ENCODE measurements at places on chromosomes 6 and 20.

GRCh38 chr6:143348531-143348930 is 102.0 kb downstream of the ADAT2 start:
- DNase-seq: no peak

DNA sequence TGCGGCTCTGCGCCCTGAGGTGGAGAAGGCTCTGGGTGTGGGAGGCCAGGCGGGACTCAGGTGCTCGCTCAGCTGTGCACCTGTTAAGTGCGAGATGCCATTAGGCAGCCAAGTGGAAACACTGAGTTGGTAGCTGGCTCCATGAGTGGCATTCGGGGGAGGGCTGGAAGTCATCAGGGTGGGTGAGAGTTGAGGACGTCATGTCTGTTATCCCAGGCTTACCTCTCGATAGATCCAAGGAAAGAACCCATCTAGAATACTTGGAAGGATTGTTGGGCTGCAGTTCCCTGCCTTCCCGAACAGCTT is 41.3 kb downstream of the TAF8 start:
- no peak for DNase-seq

DNA sequence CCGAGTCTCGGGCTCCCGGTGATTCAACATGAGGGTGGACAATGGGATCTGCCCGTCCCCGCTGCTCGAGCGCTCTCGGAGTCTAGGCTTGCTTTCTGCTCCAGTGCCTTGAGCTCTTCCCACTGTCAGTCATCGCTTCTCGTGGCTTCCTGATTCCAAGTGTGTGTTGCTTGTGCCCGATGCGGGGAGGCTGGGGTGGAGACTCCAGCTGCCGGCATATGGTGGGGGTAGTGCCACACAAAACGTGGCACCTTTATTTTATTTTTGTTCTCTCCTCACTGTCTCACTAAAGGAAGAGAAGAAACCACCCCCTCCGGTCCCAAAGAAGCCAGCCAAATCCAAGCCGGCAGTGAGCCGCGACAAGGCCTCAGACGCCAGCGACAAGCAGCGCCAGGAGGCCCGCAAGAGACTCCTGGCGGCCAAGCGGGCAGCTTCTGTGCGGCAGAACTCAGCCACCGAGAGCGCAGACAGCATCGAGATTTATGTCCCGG is 14.8 kb upstream of the MYL9 start:
- DNase-seq: no peak

GRCh38 chr6:76697585-76697984 is 625.1 kb upstream of the IMPG1 start:
- no peak for DNase-seq

DNA sequence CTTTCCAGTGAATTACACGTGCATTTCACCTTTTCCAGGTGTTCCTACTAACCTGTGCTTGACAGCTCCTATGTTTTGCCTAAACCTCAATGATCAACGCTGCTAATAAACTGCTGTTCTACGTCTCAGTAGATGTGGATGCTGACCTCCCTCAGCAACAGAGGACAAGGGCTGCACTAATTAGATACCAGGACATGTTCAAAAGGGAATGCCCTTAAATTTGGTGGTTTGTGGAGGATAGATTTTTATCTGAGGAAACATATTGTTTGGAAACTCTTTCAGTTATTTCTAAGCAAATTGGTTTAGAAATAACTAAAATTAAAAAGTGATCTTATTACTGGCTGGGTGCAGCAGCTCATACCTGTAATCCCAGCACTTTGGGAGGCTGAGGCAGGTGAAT is 19.1 kb upstream of the ZDHHC14 start:
- DNase-seq: no peak

DNA sequence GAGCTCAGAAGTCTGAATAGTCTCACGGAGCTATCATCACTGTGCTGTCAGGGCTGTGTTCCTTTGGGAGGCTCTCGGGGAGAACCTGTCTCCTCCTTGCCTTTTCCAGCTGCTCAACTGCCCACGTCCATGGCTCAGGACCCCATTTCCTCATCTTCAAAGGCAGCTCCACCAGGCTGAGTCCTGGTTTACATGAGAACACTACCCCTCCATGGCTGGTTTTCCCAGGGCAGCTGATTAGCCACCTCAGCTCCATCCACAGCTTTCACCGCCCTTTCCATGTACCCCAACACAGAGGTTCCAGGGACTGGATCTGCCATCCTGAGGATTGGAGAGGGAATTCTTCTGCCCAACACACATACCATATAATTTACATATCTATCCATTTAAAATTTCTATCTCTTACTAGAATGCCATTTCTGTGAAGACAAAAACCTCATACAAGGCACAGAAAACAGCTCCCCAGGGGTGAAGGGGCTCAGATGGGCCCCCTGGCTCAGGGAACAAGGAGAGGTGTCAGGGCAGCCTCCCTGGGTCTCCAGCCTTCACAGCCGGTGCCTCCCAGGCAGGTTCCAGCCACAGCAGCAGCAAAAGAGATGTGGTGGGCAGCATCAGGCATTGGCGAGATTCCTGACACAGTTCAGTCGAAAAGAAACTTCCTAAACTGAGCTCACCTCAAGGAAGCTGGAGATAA is 2.2 kb upstream of the RAET1E start:
- DNase-seq: no peak

DNA sequence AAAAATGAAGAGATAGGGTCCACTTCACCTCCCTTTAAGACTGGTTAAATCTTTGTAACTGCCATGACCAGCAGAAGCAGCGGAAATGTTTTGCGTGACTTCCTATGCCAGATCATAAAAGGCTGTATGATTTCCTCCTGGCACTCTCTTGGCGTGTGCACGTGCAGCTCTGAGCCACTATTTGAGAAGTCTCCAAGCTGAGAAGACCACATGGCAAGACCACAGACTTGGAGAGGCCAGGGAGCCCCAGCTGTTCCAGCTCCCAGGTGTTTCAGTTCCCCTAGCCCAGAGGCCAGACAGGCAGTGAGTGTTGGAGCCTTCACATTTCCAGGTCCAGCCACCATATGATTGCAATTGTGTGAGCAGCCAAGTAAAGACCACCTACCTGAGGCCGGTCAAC is 259.3 kb upstream of the RIN2 start:
- DNase-seq: no peak

- DNase-seq: no peak
Observed at GRCh38 chr20:11311659-11312224, 606.0 kb upstream of the BTBD3 start.

- DNase-seq: no peak
Observed at GRCh38 chr6:117423754-117424153, 2.0 kb downstream of the ROS1 start.

GRCh38 chr20:39129523-39129922 is 167.4 kb downstream of the DHX35 start:
- DNase-seq: no peak

DNA sequence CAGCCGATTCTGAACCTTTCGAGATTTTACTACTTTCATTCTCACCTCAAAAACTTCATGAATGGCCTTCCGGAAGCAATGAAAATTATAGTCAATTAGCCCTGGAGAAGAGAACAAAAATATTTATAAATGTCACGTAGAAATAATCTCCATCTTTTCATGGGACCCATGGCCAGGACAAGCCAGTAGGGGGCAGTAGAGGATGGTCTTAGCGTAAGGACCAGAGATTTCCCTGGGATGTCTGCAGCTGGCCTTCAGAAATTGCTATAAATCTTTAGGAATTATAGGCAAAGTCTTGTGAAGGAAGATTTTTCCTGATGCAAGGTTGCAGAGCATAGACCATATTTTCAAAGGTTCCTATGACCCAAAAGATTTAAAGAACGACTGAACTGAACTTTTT is 15.6 kb upstream of the UBE2J1 start:
- DNase-seq: no peak

DNA sequence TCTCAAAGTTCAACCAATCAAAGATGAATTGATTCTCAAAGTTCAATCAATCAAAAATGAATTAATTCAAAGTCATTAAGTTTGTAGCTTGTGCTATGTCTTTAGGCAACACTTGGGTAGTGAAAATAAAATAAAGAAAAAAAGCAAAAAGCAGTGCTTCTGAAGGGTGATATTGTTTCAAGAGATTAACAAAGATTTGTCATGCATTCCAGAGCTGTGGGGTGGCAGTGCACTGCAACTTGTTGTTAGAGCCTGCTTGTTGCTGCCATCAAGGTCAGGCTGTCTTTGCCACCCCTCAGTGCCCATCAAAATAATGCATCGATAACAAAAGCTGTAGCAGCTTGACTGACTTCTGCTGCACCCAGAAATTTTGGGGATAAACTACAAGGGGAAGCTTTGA is 128.6 kb downstream of the RNF144B start:
- DNase-seq: no peak

- no peak for DNase-seq
Observed at GRCh38 chr6:37569743-37570481, 70.2 kb upstream of the CCDC167 start.

GRCh38 chr6:82959385-82959941 is 106.2 kb downstream of the UBE3D start:
- no peak for DNase-seq

DNA sequence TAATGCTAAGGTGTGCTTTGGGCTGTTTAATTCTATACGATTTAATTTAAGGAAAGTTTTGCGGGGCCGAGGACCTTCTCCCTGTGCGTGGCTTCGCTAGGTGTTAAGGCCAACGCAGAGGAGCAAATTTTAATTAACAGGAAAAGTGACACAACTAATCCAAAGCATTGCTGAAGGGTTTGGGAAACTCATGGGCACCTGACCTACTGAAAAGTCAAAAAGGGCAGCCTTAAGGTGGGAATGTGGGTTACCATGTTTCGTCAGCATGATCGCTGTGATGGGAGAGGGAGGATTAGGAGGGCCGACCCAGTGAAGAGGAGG is 415 bp upstream of the CUL9 start:
- no peak for DNase-seq

DNA sequence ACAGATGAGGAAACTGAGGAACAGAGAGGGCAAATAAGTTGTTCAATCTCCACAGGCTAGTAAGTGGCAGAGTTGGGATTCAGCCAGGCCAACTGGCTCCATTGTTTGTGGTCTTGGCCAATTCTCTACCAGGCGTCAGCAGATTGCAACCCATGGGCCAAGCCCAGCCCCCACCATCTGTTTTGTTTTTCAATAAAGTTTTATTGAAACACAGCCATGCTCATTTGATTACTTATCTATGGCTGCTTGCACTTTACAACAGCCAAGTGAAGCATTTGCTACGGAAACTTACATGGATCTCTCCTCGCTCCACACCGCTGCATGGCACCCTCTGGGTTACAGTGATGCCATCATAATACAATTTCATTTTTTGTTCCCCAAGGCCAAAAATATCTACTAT is 90.8 kb downstream of the ZNF217 start:
- no peak for DNase-seq

DNA sequence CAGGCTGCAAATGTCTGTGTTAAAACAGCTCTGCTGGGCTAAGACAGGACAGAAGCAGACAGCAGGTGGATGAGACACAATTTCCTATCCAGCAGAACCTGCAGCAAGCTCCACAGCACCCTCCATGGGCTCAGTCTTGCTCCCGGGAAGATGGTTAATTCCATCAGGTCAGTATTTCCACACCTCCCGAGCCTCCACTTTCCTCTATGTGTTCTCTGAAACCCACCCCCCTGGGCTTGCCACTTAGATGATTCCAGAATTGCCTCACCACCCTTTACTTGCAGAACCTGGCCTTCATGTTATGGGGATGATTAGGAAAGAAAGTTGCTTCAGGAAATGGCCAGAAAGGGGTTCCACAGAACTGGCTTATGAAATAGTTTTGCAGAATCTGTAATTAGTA is 43.8 kb downstream of the ERMARD start:
- DNase-seq: no peak

DNA sequence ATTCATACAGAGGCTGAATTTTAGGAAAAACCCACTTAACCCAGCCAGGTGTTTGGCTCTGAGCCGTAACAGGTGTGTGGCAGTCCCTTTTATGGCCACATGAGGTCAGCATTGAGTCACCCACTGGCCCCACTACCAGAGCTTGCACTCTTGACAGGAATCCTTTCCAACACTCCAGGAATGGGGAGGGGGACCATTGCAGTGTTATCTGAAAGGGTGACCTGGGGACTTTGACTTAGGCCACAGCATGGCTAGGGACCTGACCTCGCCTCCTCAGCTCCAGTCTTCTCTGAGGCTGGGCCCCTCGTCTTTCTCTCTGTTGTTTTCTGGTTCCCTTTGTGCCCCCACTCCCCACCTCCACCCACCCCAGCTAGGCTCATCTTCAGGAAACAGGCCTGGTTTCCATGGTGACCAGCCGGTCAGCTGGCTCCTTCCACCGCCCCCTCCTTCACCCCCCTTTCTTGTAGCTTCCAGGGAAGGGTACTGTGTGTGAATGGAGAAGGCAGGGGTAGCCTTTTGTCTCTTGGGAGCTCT is 2.1 kb upstream of the TMEM151B start:
- DNase-seq: no peak

DNA sequence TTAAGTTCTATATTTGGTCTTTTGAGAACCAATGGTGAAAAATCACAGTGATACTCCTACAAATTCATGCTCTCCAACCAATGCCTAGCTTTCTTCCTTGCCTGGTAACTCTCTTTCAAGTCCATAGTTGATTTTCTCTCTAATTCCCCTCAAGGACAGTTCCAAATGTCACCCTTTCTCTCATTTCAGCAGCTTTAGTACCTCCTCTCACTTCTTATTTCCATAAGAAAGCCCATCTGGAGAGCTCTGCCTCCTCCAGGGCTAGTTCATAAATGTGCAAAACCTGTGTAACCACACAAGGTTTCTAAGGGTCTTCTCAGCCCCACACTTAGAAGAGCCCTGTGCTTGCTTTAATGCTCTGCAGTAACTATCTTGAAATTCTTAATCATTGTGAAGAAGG is 155.4 kb upstream of the PLCB4 start:
- no peak for DNase-seq

- DNase-seq: no peak
Observed at GRCh38 chr6:58290177-58290576, 972.7 kb downstream of the PRIM2 start.

DNA sequence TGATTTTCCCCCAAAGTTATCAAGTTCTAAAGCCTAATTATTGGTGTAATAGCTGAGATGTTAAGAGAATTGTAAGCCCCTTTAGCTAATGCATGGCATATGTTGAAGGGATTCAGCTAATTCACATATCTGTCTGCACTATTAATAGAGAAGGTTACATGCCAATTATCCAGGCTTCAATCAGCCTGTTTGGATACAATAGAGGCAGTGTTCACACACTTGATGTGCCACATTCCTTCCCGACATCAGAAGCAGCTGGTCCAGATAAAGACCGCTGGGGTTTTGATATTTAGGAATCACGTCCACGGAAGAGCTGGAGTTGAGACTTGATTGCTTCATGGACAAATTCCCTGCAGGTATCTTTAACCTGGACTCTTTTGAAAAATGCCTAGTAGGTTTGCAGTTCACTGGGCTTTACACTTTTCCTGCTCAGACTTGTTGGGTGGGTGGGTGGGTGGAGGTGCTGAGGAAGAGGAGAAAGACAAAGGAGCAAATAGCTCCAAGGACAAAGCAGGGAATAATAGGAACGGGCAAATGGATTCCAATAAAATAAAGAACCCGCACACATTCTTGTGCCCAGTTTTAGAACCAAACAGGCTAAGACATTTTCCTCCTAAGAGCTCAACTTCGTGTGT is 142.6 kb upstream of the ZNF217 start:
- no peak for DNase-seq

Measured in GM12864 (cell line).